ENCODE measurements at places on chromosomes 16 and 17. TPM values are rescaled to one million over a fixed set of nuclear protein-coding genes. Genes with fewer than 3 reads are reported as not detected.

DNA sequence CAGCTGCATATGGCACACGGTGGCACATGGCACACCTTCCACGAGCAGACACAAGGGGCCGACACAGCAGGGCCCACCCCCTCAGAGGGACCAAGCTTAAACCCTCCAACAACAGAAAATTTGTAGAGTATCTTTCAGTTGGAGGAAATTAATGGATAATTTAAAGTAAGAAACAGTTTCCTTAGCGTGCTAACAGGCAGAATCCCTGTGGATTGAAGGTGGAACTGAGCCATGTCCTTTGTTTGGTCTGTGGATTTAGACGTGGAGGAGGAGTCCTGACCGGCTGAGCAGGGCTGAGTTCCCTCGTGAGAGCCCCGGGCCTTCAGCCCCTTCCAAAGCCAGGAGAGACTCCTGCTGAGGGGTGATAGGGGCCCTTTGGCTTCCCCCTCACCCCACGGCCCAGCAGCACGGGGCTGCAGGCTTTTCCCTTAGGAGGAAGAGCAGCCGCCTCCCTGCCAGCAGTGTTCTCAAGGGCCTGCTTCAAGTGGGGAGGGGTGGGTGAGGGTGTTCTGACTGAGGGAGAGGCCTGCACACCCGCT, 1.4 kb upstream of the CYB561 start:
- H3K4me1 ChIP-seq = peaks cover 17% of the 10 kb centered on the region
- peak overlapping the region; percentile 44 for H3K27ac ChIP-seq
- peaks cover 3% of the 10 kb centered on the region for H3K36me3 ChIP-seq
- H3K27me3 ChIP-seq = peaks cover 14% of the 10 kb centered on the region
- H3K4me3 ChIP-seq = peak overlapping the region; percentile 60
- no peak for DNase-seq

GRCh38 chr16:3609895-3610697, 1.3 kb downstream of the SLX4 start:
- H3K36me3 ChIP-seq = peaks cover 25% of the 10 kb centered on the region
- H3K27me3 ChIP-seq = no peaks in the 10 kb centered on the region
- DNase-seq = no peak
- H3K27ac ChIP-seq = peak overlapping the region; percentile 81
- H3K4me1 ChIP-seq = peaks cover 47% of the 10 kb centered on the region

GRCh38 chr17:46739982-46740381, 78.5 kb downstream of the WNT3 start:
- no peak for DNase-seq
- no peak overlapping the region for H3K27ac ChIP-seq
- peaks cover 7% of the 10 kb centered on the region for H3K36me3 ChIP-seq
- H3K4me1 ChIP-seq = no peaks in the 10 kb centered on the region
- no peaks in the 10 kb centered on the region for H3K27me3 ChIP-seq
- H3K4me3 ChIP-seq = no peak overlapping the region

- H3K27ac ChIP-seq = no peak overlapping the region
- H3K27me3 ChIP-seq = peaks cover 1% of the 10 kb centered on the region
- no peak for DNase-seq
Observed at GRCh38 chr16:25109643-25110042, 1.9 kb upstream of the LCMT1 start.

DNA sequence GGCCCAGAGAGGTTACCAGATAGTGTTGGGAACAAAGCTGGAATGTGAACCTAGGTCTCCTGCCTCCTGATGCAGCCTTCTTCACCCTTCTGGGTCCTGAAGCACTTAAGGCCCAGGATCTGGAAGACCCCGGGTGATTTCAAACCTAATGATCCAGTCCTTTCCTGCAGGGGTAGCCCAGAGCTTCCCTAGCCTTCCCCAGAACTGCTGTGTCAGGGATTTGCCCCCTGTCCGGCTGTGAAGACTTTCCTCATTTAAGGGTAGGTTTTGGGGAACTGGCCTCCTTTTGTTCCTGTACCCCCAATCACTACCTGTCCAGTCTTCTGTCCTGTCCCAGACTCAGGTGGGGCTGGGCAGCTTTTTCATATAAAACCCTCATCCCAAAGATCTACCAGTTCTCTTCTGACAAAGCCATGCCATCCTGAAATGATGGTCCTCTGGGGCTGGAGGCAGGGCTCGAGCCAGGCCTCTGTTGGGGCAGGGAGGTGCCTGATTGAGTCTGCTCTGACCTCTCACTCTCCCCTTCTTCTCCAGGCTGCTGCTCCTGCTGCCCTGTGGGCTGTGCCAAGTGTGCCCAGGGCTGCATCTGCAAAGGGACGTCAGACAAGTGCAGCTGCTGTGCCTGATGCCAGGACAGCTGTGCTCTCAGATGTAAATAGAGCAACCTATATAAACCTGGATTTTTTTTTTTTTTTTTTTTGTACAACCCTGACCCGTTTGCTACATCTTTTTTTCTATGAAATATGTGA, 1.3 kb downstream of the MT1X start:
- H3K36me3 ChIP-seq = peaks cover 11% of the 10 kb centered on the region
- no peaks in the 10 kb centered on the region for H3K27me3 ChIP-seq

DNA sequence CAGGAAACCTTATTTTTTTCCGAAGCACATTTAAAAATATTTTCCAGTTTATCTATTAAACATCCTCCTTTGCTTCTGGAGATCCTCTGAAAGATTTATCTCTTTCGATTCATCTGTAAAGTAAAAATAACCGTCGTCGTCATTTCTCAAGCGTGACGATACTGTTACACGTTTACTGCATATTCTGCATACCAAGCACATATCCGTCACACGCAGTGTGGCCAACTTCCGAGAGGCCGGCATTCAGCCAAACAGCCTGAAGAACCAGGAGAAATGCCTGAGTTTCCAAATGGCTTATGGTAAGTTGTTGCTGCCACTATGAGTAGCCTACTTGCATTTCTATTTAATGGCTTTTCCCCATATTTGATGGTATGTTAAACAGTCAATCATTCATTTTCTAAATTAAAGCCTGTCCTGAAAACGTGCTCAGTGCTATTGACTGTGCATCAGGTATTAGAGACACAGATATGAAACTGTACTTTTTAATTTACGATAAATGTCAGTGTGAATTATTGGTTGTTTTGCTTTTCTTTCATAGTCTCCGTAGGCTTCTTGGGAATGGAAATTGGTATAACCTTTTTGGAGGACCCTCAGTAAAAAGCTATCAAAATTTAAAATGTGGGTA, 275.7 kb downstream of the WWOX start:
- no peak overlapping the region for H3K4me3 ChIP-seq
- H3K27ac ChIP-seq = no peak overlapping the region
- H3K36me3 ChIP-seq = no peaks in the 10 kb centered on the region
- DNase-seq = no peak

DNA sequence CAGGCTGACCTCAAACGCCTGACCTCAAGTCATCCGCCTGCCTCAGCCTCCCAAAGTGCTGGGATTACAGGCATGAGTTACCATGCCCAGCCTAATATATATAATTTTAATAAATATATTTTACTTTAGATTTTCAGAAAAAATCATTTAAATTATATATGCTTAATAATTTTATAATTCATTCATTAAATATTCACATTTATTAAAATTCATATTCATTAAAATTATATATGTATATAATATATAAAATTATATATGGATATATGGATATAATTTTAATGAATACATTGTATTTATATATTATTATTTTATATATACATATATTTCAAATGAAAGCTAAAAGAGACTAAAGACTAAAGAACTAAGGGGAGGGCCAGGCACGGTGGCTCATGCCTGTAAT, 29.4 kb downstream of the COPRS start:
- no peaks in the 10 kb centered on the region for H3K36me3 ChIP-seq
- peaks cover 6% of the 10 kb centered on the region for H3K4me1 ChIP-seq

- peak; percentile 20 for DNase-seq
- H3K36me3 ChIP-seq = peaks cover 20% of the 10 kb centered on the region
- H3K4me1 ChIP-seq = peaks cover 60% of the 10 kb centered on the region
Observed at GRCh38 chr17:10699856-10700255, 2.5 kb downstream of the ADPRM start.

The LGALS9B gene
- total RNA-seq = not detected

The AXIN2 gene
- 4.9 TPM for total RNA-seq

- H3K36me3 ChIP-seq = no peaks in the 10 kb centered on the region
- H3K27ac ChIP-seq = no peak overlapping the region
- H3K4me3 ChIP-seq = no peak overlapping the region
- peaks cover 14% of the 10 kb centered on the region for H3K27me3 ChIP-seq
- DNase-seq = peak; percentile 29
- no peaks in the 10 kb centered on the region for H3K4me1 ChIP-seq
Observed at GRCh38 chr16:82229800-82230619, 60.0 kb upstream of the MPHOSPH6 start.

DNA sequence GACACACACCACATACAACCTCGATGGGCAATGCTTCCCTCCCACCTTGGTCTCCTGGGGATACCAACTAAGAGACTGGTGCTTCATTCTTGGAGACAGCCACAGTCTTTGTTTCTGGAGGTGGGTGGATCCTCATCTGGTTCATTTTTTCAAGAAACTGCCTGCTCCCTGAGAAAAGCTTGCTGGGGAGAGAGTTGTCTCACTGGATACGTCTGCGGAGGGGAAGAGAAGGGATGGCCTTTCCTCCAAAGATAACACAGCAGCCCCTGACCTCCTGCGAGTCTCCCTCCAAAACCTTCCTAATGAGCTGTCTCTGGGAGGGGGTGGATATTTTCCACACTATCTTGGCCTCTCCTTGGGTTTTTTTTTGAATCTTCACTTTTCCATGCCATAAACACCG, 221.2 kb downstream of the SOX9 start:
- H3K36me3 ChIP-seq = no peaks in the 10 kb centered on the region
- no peak overlapping the region for H3K4me3 ChIP-seq
- no peak for DNase-seq
- H3K27ac ChIP-seq = no peak overlapping the region

DNA sequence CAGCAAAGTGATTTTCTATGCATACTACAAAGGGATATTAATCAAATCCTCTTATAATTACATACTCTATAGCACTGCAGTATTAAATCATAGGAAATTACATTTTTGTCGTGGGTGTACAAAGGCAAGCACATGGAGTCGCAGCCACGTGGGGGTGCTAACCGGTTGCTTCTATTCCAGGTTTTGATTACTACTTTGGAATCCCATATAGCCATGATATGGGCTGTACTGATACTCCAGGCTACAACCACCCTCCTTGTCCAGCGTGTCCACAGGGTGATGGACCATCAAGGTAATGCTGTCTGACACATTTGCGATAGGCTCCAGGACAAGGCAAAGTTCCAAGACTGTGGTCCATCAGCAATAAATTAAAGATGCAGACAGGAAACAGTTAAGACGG, 60.1 kb downstream of the ARSG start:
- no peaks in the 10 kb centered on the region for H3K27me3 ChIP-seq
- H3K27ac ChIP-seq = no peak overlapping the region
- H3K4me1 ChIP-seq = peaks cover 86% of the 10 kb centered on the region
- no peak overlapping the region for H3K4me3 ChIP-seq
- no peak for DNase-seq

The HYDIN gene
- total RNA-seq = 0.17 TPM

The MC1R gene
- 5.6 TPM for total RNA-seq

DNA sequence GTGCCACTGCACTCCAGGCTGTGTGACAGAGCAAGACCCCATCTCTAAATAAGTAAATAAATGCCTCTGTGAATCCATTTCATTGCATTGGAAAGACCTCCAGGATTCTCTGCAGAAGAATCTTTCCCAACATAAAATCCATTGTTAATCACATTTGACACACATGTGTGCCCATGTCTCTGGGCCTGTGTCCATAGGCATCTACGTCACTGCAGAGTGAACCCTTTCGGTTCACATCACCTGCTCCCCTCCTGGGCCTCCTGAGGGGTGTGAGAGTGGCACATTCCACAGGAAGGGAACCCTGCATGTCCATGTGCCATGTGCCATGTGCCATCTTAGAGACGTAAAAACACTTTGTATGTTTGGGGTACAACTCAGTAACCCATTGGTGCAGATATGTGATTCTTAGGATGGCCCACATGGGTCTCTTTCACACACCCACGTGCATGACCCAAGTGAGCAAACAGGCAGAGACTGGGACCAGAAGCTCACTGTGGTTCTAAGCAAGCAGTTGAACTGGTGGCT, 427.5 kb downstream of the MAF start:
- H3K27ac ChIP-seq = no peak overlapping the region
- DNase-seq = no peak
- H3K4me1 ChIP-seq = peaks cover 20% of the 10 kb centered on the region
- no peak overlapping the region for H3K4me3 ChIP-seq

The SLC9A5 gene
- 5.1 TPM for total RNA-seq

DNA sequence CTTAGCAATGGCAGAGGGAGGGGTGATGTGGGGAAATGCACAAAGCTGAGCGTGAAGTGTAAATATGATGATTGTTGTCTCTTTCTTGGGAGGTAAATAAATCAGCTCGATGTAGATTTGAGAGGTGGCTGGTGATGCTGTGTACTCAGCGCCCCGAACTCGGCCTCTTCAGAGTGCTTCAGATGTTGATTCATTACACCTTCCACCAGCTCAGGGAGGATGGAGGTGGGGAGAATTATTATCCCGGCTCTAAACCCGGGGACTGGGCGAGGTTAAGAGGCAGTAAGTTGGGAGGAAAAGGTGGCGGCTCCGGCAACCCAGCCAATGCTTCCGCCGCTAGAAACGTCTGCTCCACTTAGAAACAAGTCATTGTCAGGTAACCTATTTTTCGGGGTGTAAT, 86.5 kb downstream of the RPA1 start:
- no peak overlapping the region for H3K4me3 ChIP-seq
- no peak overlapping the region for H3K27ac ChIP-seq
- DNase-seq = no peak
- H3K36me3 ChIP-seq = no peaks in the 10 kb centered on the region
- H3K27me3 ChIP-seq = peaks cover 18% of the 10 kb centered on the region
- H3K4me1 ChIP-seq = no peaks in the 10 kb centered on the region

GRCh38 chr16:84529607-84530006, 25.1 kb upstream of the MEAK7 start:
- H3K4me1 ChIP-seq = peaks cover 21% of the 10 kb centered on the region
- peaks cover 65% of the 10 kb centered on the region for H3K36me3 ChIP-seq
- no peak for DNase-seq
- H3K27me3 ChIP-seq = no peaks in the 10 kb centered on the region

- H3K4me3 ChIP-seq = no peak overlapping the region
- H3K4me1 ChIP-seq = no peaks in the 10 kb centered on the region
- peaks cover 1% of the 10 kb centered on the region for H3K27me3 ChIP-seq
- no peak overlapping the region for H3K27ac ChIP-seq
- H3K36me3 ChIP-seq = no peaks in the 10 kb centered on the region
- DNase-seq = no peak
Observed at GRCh38 chr16:68617734-68618133, 27.4 kb upstream of the CDH3 start.

GRCh38 chr17:78272181-78272913, 40.9 kb downstream of the TMEM235 start:
- peak overlapping the region; percentile 48 for H3K27ac ChIP-seq
- peaks cover 37% of the 10 kb centered on the region for H3K4me1 ChIP-seq
- no peak overlapping the region for H3K4me3 ChIP-seq
- H3K36me3 ChIP-seq = peaks cover 3% of the 10 kb centered on the region
- peak; percentile 50 for DNase-seq
- H3K27me3 ChIP-seq = peaks cover 3% of the 10 kb centered on the region

- H3K27me3 ChIP-seq = no peaks in the 10 kb centered on the region
- no peak overlapping the region for H3K4me3 ChIP-seq
- H3K36me3 ChIP-seq = peaks cover 13% of the 10 kb centered on the region
- DNase-seq = no peak
- H3K27ac ChIP-seq = no peak overlapping the region
Observed at GRCh38 chr17:46097497-46097896, 95.7 kb downstream of the KANSL1 start.
